Trophoblast cell (in vitro differentiated cells and primary cell): ENCODE measurements at places on chromosomes 12 and 14.
A peak's percentile ranks its signal among the peaks of the same experiment; 100 is the strongest.

GRCh38 chr12:53871367-53871766, 67.3 kb upstream of the HOXC13 start:
- no peak for DNase-seq

DNA sequence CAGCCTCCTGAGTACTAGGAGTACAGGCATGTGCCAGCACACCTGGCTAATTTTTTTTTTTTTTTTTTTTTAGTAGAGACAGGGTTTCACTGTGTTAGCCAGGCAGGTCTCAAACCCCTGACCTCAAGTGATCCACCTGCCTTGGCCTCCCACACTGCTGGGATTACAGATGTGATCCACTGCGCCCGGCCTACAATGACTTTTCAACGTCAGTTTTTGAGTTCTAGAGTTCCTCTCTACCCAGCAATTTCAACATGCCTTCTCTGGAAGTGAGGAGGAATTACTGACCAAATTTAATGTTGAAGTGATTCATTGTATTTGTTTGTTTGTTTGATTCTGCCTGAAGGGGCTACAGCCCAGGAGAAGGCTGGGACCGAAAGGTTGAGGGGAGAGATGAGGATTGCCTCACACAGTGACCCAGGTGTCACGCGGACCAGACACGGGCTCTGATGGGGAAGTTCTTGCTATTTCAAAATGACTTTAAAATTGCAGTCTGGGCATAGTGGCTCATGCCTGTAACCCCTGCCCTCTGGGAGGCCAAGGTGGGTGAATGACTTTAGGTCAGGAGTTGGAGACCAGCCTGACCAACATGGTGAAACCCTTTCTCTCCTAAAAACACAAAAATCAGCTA, 8.6 kb upstream of the DENR start:
- peak; percentile 29 for DNase-seq

- DNase-seq: no peak
Measured at GRCh38 chr12:71164166-71164565, 6.4 kb upstream of the TSPAN8 start.

DNA sequence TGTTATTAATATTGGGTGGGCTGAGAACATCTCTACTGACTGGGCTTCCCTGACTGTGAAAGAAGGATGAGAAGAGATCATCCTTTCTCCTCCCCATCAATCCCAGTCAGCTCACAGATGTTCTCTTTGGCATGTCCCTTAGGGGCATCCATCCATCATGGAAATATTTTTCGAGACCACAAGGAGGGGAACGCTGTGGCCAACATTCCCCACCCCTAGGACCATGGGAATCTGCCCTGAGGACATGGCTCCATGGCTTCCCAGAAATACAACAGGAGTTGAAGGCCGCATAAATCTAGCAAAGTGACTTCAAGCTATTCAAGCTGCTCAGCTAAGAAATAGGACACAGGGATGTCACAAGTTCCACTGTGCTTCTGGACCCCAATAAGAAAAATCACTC, 456.8 kb downstream of the MED13L start:
- DNase-seq: peak; percentile 63

GRCh38 chr14:91415794-91416743, 1.6 kb downstream of the CCDC88C start:
- no peak for DNase-seq

- DNase-seq: no peak
Measured at GRCh38 chr12:4870423-4870822, 39.3 kb upstream of the KCNA1 start.

DNA sequence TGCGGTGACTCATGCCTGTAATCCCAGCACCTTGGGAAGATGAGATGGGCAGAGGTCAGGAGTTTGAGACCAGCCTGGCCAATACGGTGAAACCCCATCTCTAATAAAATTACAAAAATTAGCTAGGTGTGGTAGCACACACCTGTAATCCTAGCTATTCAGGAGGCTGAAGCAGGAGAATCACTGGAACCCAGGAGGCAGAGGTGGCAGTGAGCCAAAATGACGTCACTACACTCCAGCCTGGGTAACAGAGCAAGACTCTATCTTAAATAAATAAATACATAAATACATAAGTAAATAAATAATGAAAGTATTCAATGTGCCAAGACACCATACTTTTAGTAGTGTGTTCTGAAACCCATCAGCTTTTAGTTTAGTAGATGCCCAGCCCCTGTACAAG, 308.1 kb upstream of the FLRT2 start:
- no peak for DNase-seq

DNA sequence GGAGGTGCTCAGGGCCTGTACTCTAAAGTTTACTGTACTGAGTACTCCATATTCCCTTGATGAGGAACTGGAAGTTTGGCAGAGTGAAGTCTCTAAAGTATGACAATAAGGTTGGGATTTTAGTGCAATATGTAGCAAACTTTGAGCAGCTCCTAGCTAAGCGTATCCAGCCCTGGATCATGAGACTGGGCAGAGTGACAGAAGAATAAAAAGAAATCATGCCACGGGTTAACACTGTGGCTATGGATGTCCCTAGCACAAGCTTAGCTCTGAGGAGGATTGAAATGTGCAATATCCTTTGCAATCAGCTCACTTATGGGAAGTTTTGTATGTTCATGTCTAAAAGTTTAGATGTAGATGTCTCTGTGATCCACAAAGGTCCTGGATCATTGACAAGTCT, 114.1 kb downstream of the SMOC1 start:
- no peak for DNase-seq

- no peak for DNase-seq
Measured at GRCh38 chr12:124538194-124539082, 29.0 kb downstream of the NCOR2 start.

DNA sequence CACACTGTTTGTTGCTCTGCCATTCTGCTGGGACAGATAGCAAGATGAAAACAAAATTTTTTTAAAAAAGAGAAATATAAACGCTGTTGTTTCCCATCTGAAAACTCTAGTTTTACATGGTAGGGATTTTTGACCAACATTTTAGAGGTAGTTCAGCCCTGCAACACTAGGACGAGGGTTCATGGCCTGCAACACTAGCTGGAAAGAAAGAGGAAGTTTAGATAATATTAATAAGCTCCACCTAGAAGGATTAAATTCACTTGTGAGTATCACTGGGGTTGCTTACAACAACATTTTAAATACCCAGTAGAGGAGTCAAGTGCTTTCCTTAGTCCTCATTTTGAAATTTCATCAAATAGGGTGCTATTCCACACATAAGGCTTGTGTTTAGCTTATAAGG, 68.2 kb downstream of the SRGAP1 start:
- no peak for DNase-seq

GRCh38 chr12:61848893-61849292, 411.3 kb upstream of the USP15 start:
- DNase-seq: no peak

- DNase-seq: no peak
Measured at GRCh38 chr14:95472819-95473251, 43.6 kb downstream of the SYNE3 start.

DNA sequence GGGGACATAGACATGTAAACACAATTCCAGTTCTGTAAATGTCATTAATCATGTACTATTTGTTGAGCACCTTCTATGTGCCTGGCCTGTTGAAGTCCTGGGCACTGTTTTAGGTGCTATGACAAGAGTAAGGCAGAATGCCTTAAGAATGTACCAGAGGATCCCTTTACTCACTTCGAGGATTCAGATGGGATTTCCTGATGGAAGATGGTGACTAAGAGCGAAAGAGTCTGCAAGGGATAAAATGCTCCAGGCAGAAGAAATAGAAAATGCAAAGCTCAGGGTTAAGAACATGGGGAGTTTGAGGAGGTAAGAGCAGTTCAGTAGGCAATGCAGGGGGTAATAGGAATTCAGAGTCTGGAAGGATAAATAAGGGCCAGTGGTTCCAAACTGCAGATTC, 671.3 kb upstream of the TBX3 start:
- no peak for DNase-seq

- DNase-seq: no peak
Measured at GRCh38 chr12:11880381-11880780, 190.4 kb upstream of the BCL2L14 start.

- DNase-seq: peak; percentile 70
Measured at GRCh38 chr14:50666772-50667683, 1.1 kb downstream of the SAV1 start.

DNA sequence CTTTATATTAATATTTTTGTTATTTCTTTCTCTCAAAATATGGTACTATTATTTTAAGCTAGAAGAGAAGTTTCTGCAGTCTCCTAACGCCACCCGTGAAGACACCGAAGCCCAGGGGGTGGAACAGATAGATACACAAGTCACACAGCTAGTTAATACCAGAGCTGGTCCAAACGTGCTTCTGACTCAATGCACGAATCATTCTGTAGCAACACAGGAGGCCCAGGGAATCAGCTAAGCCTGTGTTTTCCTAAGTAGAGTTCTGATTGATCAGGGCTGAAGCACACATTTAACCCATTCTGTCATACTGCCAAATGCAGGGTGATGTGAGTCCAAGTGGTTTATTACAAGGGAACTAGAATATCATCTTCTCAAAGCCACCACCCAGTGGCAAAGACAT, 116.9 kb upstream of the PWP1 start:
- DNase-seq: no peak

GRCh38 chr12:115709540-115710011, 567.9 kb downstream of the MED13L start:
- DNase-seq: no peak

- peak; percentile 56 for DNase-seq
Measured at GRCh38 chr12:2893007-2893406, 2.3 kb downstream of the TULP3 start.

GRCh38 chr14:77153802-77154201, 12.2 kb upstream of the ZDHHC22 start:
- no peak for DNase-seq

- DNase-seq: no peak
Measured at GRCh38 chr14:34615507-34615906, 14.4 kb downstream of the SNX6 start.

- no peak for DNase-seq
Measured at GRCh38 chr14:93025055-93025454, 90.7 kb downstream of the ITPK1 start.

DNA sequence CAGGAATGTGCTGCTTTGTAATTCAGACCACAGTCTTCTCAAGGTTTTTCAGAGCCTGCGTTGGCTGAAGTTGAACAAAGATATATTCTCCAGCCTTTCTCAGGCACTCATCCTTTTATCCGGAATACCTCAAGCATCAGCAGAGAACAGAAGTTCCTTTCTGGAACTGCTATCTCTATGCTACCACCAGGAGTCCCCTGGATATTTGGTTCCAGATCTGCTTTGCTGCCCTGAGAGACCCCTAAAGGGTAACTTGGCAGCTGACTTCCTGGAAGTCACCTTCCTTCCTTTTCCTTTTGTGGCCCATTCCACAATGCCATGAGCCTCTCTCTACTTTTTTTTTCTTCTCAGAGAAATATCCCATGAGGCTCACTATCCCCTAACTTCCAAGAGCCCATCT, 188.2 kb downstream of the PLCZ1 start:
- DNase-seq: no peak

- DNase-seq: no peak
Measured at GRCh38 chr12:33205981-33206380, 233.6 kb downstream of the SYT10 start.

DNA sequence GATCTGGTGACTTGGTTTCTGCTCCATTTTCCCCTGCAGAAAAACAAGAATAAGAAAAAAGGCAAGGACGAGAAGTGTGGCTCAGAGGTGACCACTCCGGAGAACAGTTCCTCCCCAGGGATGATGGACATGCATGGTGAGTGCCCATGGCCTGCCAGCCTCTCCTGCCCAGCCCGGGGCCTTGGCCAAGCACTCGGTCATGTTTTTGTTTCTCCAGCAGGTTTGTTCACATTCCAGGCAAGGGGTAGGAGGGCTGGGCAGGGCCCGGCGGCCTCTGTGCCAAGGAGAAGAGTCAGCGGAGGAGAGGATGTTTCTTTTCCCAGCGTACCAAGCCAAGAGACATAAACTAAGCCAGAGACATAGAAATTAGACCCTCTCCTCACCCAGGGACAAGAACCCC, 13.6 kb downstream of the BCL7A start:
- no peak for DNase-seq

DNA sequence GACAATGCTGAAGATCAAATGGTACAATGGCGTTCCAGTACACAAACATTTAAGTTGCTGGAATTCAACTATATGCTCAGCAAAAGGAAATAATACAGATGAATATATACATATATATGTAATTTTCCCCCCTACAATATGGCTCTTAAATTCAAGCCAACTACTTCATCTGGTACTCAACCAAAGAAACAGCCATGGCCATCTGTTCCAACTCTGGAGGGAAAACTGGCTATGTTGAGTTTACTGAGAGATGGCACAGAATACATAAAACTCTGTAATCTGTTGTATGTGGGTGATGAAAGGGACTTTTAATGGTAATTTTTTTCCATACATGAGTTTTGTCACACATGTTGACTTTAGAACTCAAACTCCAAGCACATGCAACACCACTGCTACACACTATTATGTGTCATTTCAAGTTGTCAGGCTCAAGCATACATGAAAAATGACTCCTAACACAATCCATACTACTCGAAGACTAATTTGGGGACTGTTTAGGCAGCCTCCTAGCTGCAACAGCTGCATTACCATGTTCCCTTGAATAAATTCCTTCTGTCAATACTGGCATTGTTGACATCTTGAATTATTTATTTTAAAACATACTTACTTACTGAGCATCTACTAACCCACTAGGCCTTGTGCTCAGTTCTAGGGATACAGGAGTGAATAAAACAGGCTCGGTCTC, 38.2 kb upstream of the MAP3K9 start:
- no peak for DNase-seq

DNA sequence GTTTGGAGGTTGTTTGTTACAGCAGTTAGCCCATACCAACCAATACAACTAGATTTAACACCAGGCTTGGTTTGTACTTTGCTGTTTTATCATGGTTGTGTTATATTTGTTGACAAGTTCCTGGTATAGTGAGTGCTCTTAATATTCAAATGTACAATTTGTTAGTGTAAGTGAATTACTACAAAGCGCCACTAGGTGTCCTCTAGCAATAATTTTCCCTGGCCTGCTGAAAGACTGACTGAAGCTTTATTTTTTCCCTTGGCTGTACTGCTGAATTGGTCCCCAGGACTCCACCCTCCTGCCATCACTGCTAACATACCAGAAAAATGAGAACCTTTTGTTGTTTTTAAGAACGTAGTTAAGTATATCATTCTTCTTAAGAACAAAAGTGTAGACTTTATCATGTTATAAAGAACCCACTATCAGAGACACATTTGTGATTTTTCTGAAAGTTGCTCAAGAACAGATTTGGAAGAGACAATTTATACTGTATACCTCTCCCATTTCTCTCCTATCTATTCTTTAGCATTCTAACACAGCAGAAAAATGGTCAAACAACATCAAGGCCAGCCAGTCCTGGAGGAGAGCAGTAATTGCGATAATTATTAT, 75.3 kb upstream of the FAR2 start:
- DNase-seq: peak; percentile 76

DNA sequence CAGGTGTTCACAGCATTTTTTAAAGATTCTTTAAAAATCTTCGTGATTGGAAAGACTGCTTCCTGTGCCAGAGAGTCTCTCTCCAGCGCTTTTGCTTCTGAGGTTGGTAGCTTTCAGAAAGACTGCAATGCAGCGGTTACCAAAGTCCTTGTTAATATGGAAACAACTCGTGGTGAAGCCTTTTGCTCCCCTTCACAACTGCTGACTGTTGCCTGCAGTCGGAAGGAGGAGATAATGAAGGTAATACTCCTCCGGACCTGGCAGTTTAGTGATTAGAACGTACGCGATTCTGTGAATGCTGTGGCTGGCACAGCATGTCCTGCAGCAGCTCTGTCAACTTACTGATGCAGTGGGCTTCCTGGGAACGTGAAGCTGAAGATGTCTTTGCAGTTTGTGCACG, 50.9 kb downstream of the TRAF3 start:
- DNase-seq: no peak

GRCh38 chr12:124980098-124980892, 8.6 kb downstream of the DHX37 start:
- DNase-seq: no peak
